ENCODE measurements at places on chromosomes 4 and X.

GRCh38 chrX:23554304-23554703 is 113.0 kb upstream of the PRDX4 start:
- no peak for DNase-seq

DNA sequence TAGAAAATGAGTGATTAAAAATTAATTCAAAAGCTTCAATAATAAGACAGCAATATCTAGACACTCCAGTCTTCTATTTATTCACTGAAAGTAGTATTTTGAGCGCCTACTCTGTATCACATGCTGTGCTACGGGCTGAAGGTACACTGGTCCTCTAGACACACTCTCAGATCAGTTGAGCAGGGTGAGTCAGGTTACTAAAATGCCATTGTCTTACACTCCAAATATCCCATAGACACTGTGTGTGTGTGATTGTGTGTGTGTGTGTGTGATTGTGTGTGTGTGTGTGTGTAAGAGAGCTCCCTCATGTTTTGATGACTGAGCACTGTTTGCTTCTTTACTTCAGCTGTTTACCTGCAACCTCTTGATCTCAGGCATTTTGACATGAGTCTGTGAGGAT is 342.8 kb upstream of the BOD1L1 start:
- no peak for DNase-seq

DNA sequence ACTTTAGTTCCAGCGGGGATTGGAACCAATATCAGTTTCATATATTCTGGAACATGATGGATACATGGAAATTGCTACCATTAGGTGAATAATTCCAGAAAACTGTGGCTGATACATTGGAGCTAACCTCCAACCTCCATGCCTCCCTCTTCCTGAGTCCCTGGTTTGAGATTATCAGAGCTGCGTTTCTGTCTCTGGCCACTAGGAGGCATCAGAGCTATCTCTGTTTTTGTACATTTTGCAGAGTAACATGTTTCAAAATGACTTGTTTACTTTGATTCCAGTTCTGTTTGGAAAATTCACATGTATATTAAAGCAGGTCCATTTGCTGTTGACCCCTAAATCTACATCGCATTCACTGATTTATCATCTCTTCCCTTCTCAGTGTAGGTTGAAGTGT is 2.4 kb upstream of the RAB40AL start:
- peak; percentile 32 for DNase-seq

DNA sequence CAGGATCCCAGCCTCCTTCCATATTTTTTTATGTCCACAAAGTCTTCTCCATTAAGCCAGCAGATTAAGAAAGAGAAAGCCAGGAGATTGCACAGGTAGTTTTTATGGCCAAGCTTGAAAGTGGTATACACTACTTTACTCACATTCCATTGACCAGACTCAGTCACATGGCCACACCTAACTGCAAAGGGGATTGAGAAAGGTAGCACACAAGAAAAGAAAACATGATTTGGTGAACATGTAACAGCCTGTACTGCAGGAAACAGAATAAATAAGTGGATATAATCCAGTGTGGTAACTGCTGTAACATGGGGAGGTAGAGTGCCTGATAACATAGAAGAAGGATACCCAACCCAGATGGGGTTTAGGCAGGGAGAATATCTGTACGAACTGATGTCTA is 43.9 kb downstream of the HOPX start:
- no peak for DNase-seq

- no peak for DNase-seq
Measured at GRCh38 chr4:78069859-78070258, 12.7 kb downstream of the FRAS1 start.

- no peak for DNase-seq
Measured at GRCh38 chr4:80388284-80388607, 52.7 kb downstream of the CFAP299 start.

DNA sequence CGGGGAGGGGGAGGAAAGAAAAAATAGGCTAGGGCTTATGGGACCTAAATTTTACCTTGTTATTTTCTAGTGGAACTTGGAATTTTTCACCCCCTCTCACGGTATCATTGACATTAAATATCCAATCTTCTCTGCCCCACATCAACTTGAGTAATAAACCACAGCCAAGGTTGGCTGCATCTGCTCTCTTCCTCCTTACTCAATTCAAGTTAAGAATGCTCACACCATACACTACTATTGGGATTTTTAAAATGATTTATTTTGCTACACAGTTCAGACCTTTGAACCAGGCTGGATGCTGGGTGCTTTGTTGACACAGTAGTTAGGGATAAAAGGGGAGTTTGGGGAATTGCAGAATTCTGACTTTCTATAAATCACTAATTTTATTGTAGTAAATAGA is 78.2 kb upstream of the DHX15 start:
- no peak for DNase-seq

- DNase-seq, result no peak
Measured at GRCh38 chr4:53022513-53023100, 160.5 kb downstream of the RASL11B start.

DNA sequence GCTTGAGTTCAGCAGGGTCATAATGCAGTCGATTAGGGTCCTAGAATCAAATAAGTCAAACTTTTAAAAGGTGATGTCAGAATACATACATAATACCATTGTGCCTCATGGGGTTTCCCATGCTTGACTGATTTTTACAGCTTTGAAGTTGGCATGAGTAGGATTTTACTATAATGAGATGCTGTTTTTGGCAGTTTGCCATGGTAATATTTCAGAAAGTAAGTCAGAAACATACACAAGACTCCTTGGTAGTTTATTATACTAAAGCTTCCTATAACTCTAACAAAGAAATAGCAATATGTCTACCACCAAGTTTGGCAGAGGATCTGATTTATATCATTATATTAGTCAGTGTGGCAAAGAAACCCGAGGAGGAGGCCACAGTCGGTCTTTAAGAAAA is 45.2 kb downstream of the PHKA2 start:
- no peak for DNase-seq

GRCh38 chr4:182745237-182745636 is 171.9 kb downstream of the DCTD start:
- no peak for DNase-seq

DNA sequence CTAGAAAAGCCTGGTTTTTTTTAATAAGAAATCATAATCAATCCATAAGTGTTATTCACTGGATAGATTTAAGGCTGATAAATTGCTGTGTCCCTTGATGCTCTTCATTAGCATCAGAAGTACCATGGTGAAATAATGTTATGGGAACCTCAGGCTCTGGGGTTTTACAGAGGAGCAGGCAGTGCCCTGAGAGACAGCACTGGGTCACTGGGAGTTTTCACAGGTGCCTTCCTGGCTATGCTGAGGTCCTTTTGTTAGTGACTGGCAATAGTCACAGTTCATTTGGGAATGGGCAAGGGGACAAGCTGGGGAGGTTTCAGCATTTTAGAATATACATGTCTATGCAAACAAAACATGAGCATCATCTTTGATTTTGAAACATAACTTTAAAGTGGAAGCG is 38.6 kb downstream of the ANK2 start:
- no peak for DNase-seq

DNA sequence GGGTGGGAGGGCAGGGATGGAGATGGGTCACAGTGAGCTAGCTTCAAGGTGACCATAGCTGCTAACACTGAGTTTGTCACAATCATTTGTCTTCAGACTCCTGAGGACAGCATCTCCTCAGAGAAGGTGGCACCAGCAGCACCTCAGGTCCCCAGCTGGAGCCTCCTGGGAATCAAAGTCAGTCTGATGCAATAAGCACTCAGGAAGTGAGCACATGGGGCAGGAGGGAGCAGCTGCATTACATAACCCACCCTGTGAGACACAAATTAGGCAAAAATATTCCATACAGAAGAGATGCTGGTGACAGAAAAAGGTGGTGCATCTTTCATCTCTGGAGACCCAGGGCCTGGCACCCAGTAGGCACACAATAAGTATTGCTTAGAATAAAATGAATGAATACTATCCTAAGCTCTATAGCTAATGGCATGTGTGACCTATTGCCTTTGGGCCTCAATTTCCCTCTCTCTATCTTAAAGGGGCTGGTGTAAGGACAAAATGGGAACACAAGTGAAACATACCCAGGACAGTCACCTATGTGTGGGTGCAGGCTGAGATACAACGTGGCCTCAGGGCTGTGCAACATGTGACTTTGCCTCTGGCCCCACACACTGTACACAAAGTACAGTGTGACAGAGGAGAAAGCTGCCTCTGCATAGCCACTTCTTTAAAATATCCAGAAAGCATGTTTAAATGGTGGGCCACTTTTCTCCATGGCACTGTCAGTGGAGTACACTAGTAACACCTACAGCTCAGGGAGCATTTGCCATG is 37.1 kb downstream of the SLC39A8 start:
- peak; percentile 1 for DNase-seq

GRCh38 chrX:102155806-102156179 is at the start of gene BEX5:
Gene BEX5 (minus strand): TSS chrX:102155977. CDS start chrX:102154265, 1,712 bp downstream.
- peak; percentile 46 for DNase-seq

DNA sequence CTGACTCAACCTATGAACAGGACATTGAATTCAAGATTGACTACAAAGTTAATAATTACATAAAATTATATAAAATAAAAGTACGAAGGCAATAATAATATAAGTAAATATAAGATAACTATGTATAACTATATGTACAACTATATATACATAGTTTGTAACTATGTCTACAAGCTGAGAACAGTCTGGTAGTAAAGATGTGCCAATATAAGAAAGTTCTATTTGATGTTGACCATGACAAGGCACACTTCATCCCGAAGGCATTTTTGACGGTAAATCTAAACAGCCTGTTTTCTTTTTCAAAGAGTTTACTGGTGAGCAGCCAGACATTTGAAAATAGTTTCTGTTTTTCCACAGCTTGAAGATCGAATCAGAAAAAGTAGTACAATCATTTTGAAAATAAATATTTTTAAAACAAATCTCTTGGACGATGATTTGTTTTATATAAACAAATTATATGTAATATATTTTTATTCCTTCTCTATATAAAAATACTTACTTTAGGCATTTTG is 112.9 kb downstream of the CEP44 start:
- no peak for DNase-seq

- peak; percentile 34 for DNase-seq
Measured at GRCh38 chr4:154559494-154560418, 3.1 kb upstream of the FGB start.

DNA sequence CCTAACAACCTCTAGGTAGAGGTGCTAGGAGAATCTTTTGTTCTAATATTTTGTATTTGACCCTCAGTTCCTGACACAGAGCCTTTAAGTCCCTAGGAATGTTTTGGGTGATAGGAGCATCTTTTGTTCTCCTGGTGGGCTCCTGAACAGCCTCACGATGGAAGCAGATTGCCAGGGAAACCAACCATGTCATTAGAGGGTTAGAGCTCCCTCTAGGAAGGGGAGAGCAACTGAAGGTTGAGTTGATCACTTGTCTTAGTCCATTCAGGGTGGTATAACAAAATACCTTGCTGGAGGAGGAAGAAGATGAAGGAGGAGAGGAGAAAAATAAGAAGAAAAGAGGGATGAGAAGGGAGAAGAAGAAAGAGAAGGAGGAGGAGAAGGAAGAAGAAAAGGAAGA is 9.2 kb downstream of the VCX start:
- DNase-seq, result no peak

DNA sequence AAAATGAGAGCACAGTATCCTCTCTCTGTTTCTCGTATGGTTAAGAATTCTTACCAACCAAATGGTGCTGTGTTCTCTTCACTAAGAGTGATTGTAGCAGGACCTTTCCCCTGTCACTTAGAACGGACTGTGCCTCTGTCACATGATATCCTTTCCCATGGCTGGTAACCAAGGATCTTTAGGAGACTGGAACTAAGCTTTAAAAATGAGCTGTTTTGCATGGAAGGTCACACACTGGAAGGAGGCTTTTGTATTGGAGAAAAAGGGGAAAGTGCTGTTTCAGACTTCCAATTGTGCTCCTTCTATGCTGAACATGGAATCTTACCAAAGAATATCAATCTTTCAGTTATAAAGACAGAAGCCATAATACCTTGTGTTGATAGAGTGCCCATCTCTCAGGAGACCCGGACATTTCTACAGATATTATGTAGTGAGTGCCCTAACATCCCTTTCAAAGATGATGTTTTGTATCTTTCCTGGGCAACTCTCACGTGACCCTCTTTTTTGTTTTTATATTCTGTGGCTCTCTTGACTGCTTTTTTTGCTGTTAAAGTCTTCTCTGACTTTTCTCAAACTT is 148.6 kb downstream of the SLC4A4 start:
- DNase-seq, result no peak

- no peak for DNase-seq
Measured at GRCh38 chr4:136863756-136864155, 668.5 kb downstream of the PCDH18 start.

- DNase-seq, result no peak
Measured at GRCh38 chr4:137532869-137533236, 559 bp upstream of the PCDH18 start.

DNA sequence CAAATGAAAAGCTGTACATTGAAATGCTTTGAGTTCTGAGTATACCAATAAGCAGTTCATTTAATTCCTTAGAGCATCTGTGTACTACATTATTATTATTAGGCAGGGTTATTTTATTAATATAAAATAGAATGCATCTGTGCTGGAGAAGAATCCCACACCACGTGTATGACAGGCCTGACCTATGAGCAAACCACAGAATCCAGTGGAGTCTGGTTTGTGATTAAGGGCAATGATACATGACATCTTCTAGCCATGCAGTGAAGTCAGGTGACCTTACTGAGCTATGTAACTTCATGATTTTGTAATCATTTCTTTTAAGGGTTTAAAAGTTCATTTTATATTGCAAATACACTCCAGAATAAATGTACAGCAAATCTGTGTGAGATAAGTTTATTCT is 1165.0 kb upstream of the TENM3 start:
- DNase-seq, result no peak

DNA sequence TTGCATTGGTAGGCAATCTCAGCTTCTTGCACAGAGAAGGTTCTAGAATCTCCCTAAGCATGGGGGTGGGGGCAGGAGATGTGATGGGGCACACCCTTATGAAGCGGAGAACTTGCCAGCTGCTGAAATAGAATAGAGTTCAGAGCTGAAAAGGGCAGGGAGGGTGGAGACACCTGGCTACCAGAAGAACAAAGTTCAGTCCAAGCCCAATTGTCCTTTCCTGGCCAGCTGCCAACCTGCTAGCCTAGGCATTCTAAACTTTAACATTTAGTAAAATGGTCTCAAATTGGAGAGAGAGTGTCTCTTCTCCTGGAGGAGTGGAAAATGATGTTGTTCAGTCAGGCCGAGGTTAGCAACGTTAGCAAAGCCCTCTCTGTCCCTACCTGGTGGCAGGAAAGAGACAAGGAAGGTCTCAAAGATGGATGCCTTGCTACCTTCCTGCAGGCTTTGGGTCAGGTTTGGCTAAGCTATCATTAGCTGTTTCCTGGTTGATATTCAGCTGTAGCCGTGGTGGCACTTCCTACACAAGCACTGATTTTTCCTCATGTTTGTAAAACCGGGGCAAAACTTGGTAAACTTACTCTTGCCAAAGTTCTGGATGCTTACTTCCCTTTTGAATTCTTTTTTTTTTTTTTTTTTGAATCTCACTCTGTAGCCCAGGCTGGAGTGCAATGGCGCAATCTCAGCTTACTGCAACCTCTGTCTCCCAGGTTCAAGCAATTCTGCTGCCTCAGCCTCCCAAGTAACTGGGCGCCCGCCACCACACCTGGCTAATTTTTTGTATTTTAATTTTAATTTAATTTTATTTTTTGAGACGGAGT is 34.7 kb upstream of the NYX start:
- peak; percentile 14 for DNase-seq

GRCh38 chr4:138460477-138461414 is 218.6 kb upstream of the SLC7A11 start:
- DNase-seq, result no peak

GRCh38 chr4:100208964-100209363 is 18.7 kb upstream of the DDIT4L start:
- DNase-seq, result no peak

All from HuH-7 (cell line).